ENCODE measurements at places on chromosomes 7 and 10.
A peak's percentile ranks its signal among the peaks of the same experiment; 100 is the strongest.

GRCh38 chr10:113026679-113027078 lies 76.6 kb downstream of the TCF7L2 start:
- no peak for DNase-seq

DNA sequence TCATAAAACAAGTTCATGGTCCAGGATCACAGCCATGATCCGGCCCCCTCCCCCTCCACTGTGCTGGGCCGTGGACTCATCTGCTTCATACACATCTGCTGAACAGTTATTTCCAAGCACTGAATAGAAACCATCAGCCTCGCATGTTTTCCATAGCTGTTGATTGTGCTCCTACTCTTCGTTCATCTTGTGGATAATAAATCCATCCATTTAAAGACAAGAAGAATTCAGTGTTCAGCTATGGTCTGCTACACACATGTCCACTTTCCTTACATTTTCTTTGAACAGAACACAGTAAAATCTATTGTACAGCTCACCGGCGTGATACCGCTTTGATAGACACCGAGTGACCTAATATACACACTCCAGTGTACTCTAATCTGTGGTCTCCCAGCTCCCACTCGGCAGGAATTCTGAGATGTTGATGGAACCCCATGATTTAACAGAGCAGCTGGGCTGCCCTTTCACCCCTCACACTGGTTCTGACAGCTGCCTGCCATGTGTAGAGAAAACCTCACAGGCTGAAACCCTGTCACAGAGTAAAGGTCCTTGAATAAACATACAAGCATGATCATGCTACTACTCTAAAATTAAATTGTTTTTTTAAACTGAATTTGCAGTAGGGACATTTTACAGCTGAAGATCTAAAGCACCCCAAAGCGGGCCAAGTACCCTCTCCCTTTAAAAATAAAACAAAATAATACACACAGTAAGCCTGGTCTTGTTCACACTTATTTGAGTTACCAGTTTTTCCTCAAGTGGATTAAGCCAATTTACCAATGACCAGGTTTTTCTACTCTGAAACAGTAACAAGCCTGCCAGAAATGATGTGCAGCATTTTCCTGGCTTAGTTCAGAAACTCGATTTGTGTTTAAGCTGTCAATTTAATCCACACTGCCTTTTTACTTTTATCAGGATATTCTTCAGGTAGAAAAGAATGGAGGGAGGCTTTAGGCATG lies 95.1 kb upstream of the FZD1 start:
- DNase-seq, result no peak

DNA sequence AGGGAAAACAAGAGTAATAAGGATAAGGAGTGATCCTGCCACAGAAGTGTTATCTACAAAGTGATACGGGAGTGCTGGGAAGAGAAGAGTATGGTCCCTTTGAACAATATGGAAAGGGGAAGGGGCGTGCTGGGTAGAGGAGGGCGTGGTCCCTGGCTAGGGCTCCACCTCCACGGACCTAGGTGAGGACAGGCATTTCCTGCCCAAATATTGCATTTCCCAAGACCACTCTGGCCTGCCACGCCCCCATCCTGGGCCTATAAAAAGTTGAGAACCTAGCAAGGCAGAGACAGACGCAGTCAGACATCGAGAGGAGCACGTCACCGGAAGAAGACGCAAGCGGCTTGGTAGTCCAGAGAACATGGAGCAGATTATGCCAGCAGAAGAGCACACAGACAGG lies 22.8 kb downstream of the VSTM4 start:
- DNase-seq, result no peak

DNA sequence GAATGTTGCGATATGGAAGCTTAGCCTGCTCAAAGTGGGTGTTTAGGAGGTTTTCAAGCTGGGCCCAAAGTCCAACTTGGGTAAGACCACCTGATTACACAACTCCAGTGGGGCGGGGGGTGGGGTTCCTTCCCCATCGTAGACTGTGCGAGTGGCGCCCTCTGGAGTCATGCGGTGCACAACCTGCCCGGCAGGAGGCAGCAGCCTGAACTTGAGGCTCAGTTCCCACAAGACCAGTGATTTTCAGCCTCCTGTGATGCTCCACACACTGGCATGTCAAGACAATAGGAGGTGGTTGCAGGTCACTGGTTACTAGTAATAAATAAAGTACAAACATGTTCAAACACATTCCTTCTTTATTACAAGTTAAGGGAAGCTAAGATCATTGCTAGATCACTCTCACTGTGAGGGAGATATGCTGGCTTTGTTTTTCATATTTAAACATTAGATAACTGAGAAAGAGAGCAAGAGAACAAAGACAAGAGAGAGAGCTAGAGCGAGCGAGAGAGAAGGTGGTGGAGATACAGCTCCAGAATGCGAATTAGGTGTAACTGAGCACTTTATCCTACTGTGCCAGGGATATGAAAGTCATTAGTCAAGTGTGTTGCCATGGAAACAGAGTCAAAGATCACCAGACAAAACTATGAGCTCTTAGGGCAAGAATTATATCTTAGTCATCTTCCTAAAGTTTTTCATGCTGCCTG lies 97.4 kb upstream of the BMPER start:
- DNase-seq, result no peak

- DNase-seq, result no peak
Observed at GRCh38 chr7:371119-371778, 81.3 kb downstream of the FOXL3 start.

- no peak for DNase-seq
Observed at GRCh38 chr7:22364900-22365299, 7.9 kb upstream of the RAPGEF5 start.

- DNase-seq, result no peak
Observed at GRCh38 chr7:36923185-36923584, 198.9 kb upstream of the AOAH start.

GRCh38 chr7:5689118-5689517 lies 92.3 kb downstream of the RNF216 start:
- peak; percentile 69 for DNase-seq

DNA sequence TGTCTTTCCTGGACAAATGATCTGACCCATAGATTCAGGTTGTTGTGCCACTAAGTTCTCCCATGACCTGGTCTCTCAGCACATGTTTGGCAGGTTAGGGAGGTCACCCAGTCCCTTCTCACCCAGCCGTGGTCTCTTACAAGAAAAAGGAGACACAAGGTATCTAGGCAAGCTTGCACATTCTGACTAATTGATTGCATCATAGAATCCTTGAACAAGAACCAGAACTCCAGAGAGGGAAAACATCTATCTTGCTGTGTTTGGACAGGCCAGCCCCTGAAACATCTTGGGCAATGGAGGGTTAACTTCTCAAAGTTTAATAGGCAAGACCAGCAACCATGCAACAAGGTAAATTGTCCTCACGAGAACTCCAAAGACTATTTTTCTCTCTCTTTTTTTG lies 8.5 kb upstream of the HK1 start:
- DNase-seq, result no peak

DNA sequence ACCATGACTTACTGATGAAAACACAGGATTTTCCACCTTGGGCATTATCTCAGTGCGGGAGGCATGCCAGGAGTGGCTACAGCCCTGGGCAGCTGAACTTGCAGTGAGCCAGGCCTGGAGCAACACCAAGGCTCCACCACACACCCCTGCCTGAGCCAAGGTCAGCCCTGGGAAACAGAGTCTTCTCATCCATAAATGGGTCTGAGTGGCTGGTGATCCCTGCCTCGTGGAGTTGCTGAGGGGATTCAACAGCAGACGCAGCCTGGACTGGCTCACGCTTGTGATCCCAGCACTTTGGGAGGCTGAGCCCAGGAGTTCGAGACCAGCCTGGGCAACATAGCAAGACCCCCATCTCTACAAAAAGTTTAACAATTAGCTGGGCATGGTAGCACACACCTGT lies 32.2 kb downstream of the SPOCK2 start:
- no peak for DNase-seq

GRCh38 chr10:13787015-13787421 lies 200.3 kb downstream of the PRPF18 start:
- peak; percentile 71 for DNase-seq

All from CD14-positive monocyte (primary cell).